ENCODE measurements at places on chromosomes 6 and 20.

GRCh38 chr6:42963855-42964605, 3.5 kb downstream of the GNMT start:
- peak; percentile 58 for DNase-seq

GRCh38 chr6:29777310-29777709, 50.3 kb upstream of the HLA-G start:
- DNase-seq: no peak

DNA sequence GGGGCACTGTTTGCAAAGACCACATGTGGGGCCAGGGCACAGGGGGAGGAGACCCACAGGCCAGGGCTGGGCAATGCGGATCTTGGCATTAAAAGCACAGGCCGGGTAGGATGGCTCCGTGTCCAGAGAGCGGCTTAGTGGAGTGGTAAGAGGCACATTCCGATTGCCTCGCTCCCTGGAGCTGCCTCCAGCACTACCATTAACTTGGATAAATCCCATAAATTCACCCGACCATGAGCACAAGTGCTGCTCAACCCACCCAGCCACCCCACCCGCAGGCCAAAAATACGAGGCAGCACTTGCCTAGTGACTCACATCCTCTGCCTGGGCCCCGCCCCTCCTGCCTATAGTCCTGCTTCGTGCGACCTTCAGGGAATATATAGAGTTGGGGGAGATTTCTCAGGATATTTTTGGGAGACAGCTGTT, 67.5 kb upstream of the QKI start:
- DNase-seq: no peak

DNA sequence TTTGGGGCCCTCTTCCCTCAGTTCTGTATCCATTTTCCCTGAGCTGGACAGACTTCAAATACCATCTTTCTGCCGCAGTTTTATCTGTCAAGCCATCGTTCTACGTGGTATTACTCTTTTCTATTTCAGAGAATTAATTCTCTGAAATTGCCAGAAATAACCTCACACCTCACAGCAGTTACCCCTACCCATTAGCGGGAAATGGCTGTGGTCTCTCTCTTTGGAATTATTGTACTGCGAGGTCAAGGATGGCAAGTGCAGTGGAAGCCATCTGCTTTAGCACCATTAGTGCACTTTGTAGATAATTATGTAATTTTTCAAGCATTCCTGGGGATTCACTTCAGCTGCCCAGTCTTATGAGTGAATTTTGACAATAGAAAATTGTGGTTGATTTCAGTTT, 147.8 kb upstream of the CDH4 start:
- DNase-seq: no peak

- DNase-seq: no peak
Observed at GRCh38 chr6:98514796-98515195, 319.6 kb upstream of the POU3F2 start.

- no peak for DNase-seq
Observed at GRCh38 chr6:7311917-7312615, 933 bp downstream of the SSR1 start.

DNA sequence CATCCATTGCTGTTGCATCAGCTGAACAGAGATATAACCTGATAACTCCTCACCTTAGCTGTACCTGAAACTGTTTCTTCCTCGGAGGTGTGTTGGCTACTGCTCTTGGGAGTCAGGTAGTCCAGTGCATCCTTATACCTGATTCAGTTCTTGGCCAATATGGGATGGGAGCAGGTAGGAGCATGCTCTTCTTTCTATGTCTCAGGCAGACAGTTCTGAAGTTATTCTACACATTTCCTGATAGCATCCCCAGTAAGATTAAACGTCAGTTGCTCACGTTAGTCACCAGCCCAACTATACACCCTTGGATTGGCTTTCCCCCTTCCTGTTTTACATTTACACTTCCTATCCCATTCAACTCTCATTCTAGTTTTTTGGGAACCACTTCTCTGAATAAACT, 244.3 kb upstream of the FLRT3 start:
- no peak for DNase-seq

DNA sequence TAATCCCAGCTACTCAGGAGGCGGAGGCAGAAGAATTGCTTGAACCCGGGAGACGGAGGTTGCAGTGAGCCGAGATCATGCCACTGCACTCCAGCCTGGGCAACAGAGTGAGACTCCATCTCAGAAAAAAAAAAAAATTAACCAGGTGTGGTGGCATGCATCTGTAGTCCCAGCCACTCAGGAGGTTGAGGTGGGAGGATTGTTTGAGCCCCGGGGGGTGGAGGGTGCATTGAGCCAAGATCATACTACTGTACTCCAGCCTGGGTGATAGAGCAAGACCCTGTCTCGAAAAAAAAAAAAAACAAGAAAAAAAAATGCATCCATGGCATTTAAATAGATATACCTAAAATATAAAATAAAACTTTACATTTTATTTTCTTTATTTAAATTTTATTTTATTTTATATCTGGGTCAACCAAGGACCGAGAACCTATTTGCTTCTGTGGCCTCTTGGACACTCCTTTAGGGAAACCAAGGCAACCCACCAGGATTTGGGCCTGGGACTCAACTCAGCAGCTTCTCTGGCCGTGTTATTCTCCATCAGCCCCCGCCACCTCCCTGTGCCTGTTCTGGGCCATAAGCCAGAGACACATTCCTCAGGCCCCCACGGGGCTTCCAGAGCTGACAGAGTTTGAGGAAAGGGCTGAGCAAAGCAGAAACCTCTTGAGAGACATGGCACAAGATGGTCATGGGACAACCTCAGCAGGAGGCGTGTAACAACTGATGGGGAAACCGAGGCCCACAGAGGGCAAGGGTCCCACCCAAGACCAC, 6.2 kb downstream of the SNTA1 start:
- peak; percentile 24 for DNase-seq

- DNase-seq: no peak
Observed at GRCh38 chr20:48220033-48220633, 434.9 kb upstream of the SULF2 start.

GRCh38 chr6:157454762-157455714, 74.0 kb downstream of the ZDHHC14 start:
- DNase-seq: no peak

- DNase-seq: no peak
Observed at GRCh38 chr6:162941128-162941527, 213.4 kb downstream of the PACRG start.

GRCh38 chr20:23242556-23243180, 107.9 kb upstream of the NXT1 start:
- DNase-seq: no peak

DNA sequence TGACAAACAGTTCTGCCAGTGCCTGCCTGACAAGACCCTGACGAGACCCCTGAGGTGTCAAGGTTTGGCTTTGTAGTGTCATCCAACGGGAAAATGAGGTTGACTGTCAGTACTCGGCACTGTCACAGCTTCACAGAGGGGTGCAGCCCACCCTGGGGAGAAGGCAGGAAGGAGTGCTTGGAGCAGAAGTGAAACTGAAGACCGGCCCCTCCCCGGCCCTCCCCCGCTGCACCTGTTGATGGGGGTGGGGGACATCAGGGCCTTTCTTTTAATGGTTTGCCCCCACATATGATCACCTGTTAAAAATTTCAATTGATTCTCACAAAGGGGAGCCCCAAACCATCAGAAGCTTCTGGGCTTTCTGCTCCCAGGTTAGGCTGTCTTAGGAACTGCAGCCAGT, 6.8 kb downstream of the PMEPA1 start:
- DNase-seq: no peak

DNA sequence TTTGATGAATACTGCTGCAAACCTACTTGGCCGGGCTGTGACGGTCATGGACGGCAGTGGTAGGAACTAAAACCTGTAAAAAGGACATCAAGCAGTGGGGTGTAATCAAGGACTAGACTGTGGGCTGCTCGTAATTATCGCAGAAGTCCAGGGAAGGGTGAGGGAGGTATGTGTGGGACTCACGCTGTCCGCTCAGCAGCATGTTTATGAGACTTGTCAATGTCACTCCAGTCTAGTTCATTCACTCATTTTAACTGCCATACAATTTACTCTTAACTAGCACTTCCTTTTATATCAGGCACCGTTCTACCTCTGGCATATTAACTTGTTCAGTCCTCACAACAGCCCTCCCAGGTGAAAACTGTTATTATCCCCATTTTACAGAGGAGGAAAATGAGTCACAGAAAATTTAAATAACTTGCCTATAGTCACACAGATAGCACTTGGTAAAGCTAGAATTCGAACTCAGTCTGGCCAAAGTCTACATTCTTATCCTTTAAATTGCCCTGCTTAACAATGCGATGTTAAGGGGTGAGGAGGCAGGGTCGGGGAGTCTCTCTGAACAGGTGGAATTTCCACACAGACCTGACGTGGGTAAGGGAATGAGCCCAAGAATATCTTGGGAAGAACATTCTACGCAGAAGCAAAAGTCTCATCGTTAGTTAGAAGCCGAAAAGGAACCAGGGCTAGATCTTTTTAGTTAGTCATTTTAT, 4.1 kb downstream of the PNPLA1 start:
- DNase-seq: no peak

DNA sequence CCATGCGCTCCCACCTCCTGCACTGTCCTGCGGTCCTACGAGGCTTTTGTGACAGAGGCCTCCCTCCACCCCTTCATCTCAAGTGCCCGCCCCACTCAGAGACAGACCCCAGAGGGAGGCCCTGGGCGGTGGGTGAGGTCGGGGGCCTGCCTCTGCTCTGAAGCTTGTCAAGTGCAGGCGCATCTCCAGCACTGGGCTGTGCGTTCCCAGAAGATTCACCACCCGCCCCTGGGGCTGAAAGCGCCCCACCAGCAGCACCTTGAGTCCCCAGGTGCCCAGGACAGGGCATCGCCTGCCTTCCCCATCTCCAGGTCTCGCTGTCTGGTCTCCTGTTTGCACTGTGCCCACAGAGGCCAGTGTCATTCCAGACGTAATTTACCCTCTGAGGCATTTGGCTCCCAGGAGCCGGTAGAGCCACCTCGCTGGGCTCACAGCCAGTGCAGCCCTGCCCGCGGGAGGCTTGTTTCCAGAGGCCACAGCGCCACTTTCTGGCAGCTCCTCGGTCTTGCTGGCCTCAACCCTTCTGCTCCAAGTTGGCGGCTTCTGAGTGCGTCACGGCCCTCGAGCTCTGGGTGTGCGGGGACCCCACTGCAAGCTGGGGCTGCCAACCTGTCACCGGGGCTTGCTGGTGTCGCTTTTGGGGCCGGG, 191.1 kb downstream of the TAF4 start:
- DNase-seq: peak; percentile 23

- DNase-seq: no peak
Observed at GRCh38 chr6:134600671-134601070, 282.8 kb upstream of the SGK1 start.

DNA sequence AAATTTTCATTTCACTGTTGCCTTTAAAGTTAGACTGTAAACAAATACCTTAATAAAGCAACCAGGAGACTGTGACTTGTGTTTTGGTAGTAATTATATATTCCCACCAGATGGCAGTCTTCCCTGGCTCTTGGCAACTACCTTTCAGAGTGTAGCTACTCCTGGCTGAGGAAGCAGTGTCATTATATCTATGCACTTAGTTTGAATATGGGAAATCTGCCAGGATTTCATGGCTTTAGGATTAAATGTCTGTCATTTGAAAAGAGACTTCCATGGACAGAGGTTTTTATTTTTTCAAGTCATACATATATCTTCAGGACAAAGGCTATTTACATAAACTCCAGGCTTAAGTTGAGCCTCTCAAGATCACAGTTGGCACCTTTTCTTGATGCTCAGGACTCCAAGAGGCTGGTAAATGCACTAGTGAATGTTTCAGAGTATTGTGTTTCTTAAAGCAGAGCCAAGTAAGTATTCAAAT, 160.1 kb downstream of the C6orf58 start:
- DNase-seq: peak; percentile 4

- DNase-seq: no peak
Observed at GRCh38 chr6:165685302-165685701, 22.3 kb upstream of the PDE10A start.

DNA sequence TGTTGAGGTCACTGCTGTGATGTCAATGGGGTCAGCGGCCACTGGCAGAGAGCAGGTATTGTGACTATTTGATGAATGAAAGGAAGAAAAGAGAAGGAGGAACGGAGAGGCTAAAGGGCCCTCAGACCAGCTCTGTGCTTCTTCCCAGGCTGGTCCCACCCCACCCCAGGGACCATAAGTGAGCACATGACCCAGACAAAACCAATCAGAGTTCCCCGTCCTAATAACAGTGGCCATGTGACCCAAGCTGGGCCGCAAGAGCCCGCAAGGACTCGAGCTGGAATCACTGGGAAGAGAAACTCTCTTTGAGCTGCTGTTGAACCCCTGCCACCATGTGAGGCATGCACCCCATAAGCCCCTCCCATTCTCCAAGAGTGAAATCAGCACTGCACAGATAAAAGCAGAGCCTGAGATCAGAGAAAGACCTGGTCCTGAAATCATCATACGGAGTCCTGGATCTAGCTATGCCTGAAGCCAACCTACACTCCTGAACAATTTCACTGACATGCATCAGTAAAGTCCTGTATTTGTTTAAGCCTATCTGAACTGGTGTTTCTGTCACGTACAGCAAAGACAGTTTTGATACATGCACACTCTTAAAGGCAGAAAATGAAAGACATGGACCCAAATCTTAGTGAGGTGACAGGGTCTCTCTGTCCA, 90.2 kb downstream of the PREX1 start:
- DNase-seq: no peak

Data from H54 (cell line).